ENCODE measurements at places on chromosomes 7 and 10.

- DNase-seq = no peak
Observed at GRCh38 chr10:23294638-23295247, 49.9 kb downstream of the C10orf67 start.

GRCh38 chr7:48140001-48140681 is 31.1 kb upstream of the ABCA13 start:
- no peak for DNase-seq

GRCh38 chr10:133127291-133128125 is 32.5 kb upstream of the KNDC1 start:
- no peak for DNase-seq

GRCh38 chr7:150981644-150982043 is 3.5 kb upstream of the KCNH2 start:
- no peak for DNase-seq

DNA sequence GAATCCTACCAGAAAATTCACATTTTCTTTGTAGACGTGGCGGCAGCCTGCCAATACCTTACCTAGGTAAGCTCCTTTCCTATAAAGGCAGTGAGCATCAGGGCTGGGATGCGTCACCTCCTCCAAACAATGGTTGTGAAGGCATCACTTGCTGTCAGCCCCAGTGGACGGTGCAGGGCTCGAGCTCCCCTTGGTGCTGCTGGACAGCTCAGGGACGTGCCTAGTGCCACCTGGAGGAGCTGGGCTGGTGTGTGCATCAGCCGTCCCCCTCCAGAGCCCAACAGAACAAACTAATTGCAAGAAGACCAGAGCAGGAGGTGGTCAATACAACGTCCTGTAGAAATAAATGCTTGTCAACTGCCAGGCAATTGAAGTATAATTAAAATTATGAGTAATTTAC is 517.5 kb upstream of the FOXK1 start:
- no peak for DNase-seq

GRCh38 chr7:127417346-127417745 is 24.8 kb upstream of the ZNF800 start:
- DNase-seq = no peak

GRCh38 chr7:125568799-125569198 is 639.2 kb upstream of the POT1 start:
- no peak for DNase-seq
